ENCODE measurements at places on chromosomes 13 and 19. TPM values are rescaled to one million over a fixed set of nuclear protein-coding genes. Genes with fewer than 3 reads are reported as not detected.

METTL21C gene
- not detected for total RNA-seq

TJP3 gene
- 0.49 TPM for total RNA-seq

RAB20 gene
- 1.5 TPM for total RNA-seq

SBNO2 gene
- total RNA-seq, result 33.0 TPM

FFAR3 gene
- 0.21 TPM for total RNA-seq
